ENCODE measurements at places on chromosomes 3 and 15.

DNA sequence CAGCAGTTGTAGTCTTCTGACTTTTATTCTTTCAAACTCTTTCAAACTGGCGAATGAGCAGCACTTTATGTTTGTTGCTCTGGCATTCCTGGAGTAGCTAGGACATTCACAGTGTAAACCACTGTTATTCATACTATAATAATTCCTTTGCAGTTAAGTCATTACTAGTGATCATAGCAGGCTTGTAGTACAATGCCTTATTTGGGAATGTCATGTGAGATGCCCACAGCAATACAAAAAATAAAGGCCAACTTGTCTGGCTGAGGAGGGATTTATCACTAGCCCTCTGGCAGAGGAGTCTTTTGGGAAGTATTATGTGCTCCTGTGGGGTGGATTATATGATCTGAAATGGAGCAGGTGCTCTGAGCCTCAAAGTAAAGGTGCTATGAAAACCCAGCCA is 197.2 kb downstream of the VGLL3 start:
- DNase-seq: peak; percentile 96

- peak; percentile 29 for DNase-seq
Observed at GRCh38 chr3:130386604-130387263, 41.3 kb downstream of the COL6A5 start.

GRCh38 chr3:11034309-11034985 is 41.9 kb downstream of the SLC6A1 start:
- no peak for DNase-seq

DNA sequence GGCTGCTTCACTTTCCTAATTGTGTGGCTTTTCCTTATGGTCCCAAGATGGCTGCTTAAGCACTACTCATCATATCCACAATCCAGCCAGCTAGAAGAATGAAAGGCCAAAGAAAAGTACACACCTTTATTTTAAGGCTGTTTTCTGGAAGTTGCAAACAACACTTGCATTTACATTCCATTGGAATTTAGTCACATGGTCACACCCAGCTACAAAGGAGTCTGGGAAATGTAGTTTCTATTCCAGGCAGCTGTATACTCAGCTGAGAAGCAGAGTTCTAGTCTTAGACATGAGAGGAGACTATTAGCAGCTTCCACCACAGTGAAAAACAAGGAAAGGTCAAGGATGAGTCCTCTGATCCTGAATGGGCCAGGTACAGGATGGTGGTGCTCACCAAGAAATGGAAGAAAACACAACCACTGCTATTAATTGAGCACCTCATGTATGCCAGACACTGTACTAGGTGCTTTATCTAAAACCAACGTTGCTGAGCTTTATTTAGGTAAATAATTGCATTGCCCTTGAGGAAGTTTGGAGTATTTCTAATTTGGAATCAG is 28.0 kb upstream of the ATG7 start:
- DNase-seq: peak; percentile 44

GRCh38 chr3:29335438-29335837 is 54.6 kb downstream of the RBMS3 start:
- peak; percentile 98 for DNase-seq

- DNase-seq: no peak
Observed at GRCh38 chr3:69532547-69533224, 146.8 kb upstream of the FRMD4B start.

GRCh38 chr3:192156382-192156781 is 571.0 kb downstream of the FGF12 start:
- no peak for DNase-seq

- no peak for DNase-seq
Observed at GRCh38 chr3:60188803-60189202, 1062.4 kb downstream of the FHIT start.

- no peak for DNase-seq
Observed at GRCh38 chr3:30003741-30004140, 602.7 kb upstream of the TGFBR2 start.
